HFF-Myc (cell line): ENCODE measurements at places on chromosomes 5 and 9.
A peak's percentile ranks its signal among the peaks of the same experiment; 100 is the strongest.

DNA sequence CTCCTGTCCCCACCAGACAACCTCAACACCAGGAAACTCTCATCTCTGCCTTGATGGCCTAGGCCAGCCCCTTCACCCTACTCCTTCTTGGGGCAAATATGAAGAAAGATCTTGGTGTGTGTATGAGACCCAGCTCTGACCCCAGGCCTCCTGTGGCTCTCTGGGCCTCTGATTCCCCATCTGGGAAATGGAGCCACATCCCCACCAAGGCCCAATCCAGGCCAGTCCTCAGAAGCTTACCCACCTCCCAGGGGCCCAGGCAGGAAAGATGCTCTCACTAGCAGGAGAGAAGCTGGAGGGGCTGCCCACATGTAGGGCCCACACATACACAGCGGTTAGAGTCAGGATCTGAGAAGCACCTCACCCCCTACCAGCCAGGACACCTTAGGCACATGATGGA is 38.9 kb downstream of the BICD2 start:
- DNase-seq, result no peak

DNA sequence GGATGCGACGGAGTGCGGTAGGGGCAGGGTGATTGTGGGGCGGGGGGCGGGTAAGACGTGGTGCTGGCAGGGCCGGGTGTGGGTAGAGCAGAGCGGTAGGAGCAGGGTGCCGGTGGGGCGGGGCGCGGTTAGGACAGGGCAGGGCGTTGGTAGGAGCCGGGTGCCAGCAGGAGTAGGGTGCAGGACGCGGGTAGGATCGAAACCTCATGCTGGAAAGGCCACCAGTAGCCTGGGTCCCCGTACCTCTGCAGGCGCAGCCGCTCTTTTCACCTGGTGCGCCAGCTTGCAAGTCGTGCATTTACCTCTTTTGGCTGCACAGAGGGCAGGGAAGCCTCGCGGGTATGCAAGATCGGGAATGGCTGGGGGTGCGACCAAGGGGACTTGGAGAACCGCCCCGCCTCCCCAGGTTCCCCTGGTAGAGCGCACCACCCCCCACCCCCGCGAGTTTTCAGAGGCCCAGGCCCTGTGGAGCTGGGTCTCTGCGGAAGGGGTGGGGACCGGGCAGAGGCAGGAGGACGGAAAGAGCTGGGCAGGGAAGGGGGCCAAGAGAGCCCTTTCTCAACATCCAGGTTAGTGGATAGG is 104.8 kb upstream of the SIMC1 start:
- DNase-seq, result no peak

DNA sequence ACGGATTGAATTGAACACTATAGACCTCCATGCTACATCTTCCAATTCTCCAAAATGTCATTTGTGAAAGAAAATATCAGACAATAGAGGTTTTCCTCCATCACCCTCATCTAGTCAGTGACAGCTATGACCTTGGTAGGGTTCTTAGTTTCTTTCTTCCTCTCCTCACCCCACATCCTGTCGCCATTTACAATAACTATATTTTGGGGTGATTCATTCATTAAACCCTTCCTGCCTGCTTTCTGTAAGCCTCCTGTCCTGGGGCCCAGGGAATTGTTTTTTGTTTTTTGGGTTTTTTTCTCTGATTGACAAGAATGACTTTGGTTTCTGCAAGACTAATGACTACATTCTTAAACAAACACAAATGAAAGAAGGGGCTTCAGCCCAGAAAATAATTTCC is 82.6 kb downstream of the PRELID2 start:
- no peak for DNase-seq

DNA sequence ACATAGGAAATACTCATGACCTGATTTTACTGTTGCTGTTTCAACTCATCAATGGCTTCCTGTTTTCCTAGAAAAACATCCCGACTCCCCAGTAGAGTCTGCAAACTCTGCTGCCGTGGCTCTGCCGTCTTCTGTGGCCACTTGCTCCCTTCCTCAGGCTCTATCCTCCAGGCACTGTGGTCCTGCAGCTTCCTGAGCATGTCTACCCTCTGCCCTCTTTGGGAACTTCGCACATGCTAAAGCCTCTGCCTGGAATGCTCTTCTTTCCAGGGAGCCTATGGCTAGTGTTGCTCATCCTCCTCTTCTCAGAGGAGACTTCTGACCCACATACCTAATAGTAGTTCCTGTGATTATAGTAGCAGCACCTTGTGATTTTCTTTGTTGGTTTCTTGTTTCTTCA is 256.9 kb downstream of the MAN2A1 start:
- DNase-seq, result no peak

DNA sequence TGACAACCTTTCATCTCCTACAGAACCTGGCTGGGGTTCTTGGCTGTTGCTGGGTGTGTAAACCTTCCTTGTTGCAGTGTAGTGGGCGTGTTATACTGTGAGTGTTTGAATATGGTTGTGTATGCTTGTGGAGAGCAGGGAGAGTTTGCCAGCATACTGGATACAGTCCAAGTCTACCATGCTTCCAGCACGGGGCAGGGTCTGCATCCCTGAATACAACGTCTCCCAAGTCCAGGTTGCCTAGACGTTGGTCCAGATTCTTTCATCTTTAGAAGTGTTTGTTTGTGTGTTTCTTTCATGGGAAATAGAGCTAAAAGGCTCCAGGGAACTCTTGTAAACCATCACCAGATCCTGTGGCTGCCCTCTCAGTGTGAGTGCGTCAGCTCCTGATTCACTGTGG is 46.4 kb downstream of the SYK start:
- DNase-seq, result no peak

- DNase-seq, result no peak
These were observed 558.9 kb upstream of the KLF4 start for GRCh38 chr9:108048406-108049025.

DNA sequence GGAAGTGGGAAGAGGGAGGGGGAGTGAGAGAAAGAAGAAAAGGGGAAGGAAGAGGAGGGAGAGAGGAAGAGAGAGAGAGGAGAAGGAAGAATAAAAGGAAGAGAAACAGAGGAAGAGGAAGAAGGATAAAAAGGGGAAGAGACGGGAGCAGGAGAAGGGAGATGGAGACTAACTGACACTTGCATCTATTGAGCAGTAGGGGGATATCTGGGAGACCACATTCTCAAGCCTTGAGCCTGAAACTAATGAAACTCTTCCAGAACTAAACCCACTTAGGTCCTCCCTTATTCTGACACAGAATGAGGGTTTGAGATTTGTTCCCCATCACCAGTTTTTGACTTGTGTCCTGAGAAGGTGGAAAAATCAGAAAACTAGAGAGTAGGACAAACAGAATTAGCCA is 533.3 kb downstream of the CDH12 start:
- no peak for DNase-seq

DNA sequence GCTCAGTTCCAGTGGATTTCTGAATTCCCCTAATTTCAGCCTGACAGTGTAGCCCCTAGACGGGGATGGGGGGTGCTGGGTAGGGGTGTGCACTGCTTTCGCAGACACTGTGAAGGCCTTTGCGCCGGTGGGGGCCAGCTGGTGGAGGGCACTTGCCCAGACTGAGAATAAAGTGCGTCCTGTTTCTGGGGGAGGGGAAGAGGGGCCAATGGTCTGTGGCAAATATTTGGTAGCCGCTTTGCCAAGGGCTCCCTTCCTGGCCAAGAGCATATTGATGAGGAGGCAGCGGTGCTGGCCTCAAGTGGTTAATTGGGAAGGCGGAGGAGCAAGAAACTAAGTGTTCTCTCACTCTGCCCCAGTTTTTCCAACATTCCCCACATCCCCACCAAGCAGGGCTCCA is 1.4 kb downstream of the CXCL14 start:
- DNase-seq, result no peak

GRCh38 chr5:67050635-67051034 is 146.0 kb downstream of the CD180 start:
- DNase-seq, result no peak

DNA sequence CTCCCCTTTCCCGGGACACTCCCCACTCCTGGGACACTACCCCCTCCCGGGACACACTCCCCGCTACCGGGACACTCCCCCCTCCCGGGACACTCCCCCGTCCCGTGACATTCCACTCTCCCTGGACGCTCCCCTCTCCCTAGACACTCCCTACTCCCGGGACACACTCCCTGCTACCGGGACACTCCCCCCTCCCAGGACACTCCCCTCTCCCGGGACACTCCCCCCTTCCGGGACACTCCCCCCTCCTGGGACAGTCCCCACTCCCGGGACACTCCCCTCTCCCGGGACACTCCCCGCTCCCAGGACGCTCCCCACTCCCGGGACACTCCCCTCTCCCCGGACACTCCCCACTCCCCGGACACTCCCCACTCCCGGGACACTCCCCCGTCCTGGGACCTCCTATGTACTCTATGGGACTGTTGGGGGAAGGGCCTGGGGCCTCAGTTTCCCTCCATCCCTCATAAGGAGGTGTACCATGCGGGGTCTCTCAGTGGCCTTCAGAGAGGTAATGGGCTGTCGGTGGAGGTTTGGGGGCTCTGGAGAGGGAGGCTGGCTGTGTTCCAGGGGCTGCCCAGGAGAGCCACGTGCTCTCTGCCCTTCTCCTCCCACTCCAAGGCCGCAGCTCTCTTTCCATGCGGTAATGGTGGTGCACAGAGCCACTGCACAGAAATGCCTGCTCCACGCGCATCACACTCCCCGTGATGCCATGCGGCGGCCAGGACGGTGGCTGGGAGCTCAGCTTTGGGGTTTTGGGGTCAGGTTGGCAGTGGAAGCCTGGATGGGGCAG is 96.2 kb downstream of the RXRA start:
- DNase-seq, result no peak

- no peak for DNase-seq
These were observed 183.2 kb upstream of the PDE4D start for GRCh38 chr5:60076746-60077145.

DNA sequence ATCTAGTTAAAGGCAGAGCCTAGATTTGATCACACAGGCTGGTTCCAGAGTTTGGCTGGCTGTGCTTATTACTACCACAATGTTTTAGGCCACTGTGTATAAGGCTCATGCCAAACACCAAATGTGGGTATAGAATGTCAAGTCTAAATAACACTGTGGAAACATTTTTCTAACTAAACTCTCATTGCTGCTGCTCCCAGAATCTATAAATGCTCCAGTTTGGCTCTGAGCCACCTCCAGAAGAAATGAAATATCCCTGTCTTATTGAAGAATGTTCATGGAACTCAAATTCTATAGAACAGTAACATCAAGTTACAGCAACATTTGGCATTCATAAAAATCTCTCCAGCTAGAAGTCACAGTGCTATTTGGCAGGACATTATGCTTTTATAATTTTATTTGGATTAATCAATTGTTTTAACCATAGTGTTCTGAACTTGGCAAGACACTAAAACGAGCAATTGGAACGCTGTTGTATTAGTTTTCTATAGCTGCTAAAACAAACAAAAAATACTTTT is 178.1 kb upstream of the COX7C start:
- DNase-seq, result no peak

DNA sequence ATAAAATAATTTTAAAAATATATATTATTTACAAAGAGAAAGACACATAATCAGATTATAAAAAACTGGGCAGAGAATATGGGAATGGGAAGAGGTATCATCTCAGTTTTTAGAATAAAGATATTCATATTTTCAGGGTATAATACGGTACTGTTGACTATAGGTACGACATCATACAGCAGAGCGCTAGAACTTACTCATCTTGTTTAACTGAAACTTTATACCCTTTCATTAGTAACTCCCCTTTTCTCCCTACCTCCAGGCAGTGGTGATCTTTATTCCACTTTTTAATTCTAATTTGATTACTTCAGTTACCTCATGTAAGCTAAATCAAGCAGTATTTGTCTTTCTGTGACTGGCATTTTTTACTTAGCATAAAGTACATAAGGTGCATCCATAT is 742.1 kb downstream of the MTRR start:
- DNase-seq, result no peak

GRCh38 chr5:130034566-130035210 is 130.4 kb downstream of the CHSY3 start:
- DNase-seq, result no peak

DNA sequence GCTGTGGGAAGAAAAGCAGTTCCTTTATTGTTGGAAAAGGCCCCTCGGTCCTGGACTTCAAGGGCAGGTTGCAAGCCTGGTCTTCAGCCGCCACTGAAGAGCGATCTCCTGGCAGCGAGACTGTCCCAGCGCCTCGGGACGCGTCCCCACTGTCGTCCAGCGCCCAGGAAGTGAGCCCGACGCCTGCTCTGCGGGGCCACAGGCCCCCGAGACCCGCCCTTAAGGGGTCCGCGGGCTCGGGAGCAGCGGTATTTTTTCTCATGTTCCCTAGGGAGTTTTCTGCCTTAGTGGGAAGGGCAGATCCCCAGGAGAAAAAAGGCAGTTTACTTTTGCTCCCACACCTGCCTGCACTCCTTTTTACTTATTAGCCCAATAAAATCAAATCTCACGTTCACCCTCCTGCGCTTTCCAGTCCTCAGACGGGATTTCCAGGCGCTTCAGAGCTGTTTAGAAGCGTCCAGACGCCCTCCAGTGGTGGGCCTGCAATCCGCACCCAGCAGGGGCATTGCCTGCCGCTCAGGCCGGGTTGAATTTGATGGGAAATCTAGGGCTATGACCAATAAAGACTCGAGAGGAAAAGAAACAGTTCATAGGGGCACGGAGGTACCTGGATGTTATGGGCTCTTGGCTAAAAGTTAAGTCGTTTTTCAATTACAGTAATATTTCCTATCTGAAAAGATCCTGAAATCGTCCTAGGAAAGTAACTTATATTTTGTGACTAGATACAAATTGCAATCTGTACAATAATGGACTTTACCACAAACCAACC is 2.8 kb upstream of the EFNA5 start:
- peak; percentile 58 for DNase-seq

GRCh38 chr5:175889910-175890684 is 18.7 kb downstream of the CPLX2 start:
- no peak for DNase-seq

DNA sequence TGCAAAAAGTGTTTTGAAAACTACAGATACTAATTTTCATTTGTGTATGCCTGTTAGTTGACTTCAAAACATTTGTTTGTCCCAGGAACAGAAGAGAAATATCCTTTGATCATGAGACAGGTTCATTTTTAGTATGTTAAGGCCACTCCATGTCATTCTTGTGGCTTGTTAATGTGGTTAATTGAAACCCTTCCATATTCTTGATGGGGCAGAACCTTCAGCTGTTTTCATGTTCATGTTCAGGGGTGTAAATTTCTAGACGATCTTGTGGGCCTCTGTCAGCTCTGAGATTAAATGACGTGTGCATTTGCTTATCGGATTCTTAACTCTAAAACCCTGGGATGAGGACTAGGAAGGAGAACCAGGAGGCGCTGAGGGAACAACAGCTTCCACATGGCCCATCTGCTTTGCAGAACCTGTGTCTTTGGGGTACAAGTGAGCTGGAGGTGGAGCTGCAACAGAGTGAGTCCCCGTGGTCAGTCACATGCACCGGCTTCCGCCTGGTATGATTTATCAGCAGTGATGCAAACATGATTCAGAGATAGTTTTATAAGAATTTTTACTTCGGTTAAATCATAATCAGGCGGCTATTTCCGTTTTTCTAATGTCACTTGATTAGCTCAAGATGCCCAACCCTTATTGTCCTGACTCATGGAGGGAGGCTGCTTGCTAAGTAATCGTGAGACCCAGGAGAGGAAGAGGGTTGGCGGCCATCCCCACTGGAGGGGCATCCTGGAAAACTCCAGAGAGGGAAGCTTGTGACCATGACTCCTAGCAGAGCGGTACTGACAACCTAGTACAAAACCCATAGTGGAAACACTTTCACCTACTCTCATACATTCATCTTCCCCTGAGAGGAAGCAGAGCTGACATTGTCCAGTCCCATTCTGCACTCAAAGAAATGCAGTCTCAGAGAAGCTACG is 138.4 kb downstream of the C9orf152 start:
- DNase-seq, result peak; percentile 89

- DNase-seq, result peak; percentile 61
These were observed 21.3 kb downstream of the CCDC69 start for GRCh38 chr5:151202381-151203139.

- no peak for DNase-seq
These were observed 689.4 kb upstream of the WWC1 start for GRCh38 chr5:167602067-167602466.

- no peak for DNase-seq
These were observed 60.3 kb upstream of the EPB41L4B start for GRCh38 chr9:109381011-109381729.
